ENCODE measurements at places on chromosomes 2 and 18. TPM values are rescaled to one million over a fixed set of nuclear protein-coding genes. Genes with fewer than 3 reads are reported as not detected.

- DNase-seq: no peak
Observed at GRCh38 chr18:37402735-37403099, 162.9 kb downstream of the CELF4 start.

- DNase-seq: no peak
Observed at GRCh38 chr2:43207553-43208300, 18.7 kb downstream of the ZFP36L2 start.

PROKR1 gene
- total RNA-seq: under 0.01 TPM

SPEG gene
- not detected for total RNA-seq

EVA1A gene
- 52.1 TPM for total RNA-seq

DNA sequence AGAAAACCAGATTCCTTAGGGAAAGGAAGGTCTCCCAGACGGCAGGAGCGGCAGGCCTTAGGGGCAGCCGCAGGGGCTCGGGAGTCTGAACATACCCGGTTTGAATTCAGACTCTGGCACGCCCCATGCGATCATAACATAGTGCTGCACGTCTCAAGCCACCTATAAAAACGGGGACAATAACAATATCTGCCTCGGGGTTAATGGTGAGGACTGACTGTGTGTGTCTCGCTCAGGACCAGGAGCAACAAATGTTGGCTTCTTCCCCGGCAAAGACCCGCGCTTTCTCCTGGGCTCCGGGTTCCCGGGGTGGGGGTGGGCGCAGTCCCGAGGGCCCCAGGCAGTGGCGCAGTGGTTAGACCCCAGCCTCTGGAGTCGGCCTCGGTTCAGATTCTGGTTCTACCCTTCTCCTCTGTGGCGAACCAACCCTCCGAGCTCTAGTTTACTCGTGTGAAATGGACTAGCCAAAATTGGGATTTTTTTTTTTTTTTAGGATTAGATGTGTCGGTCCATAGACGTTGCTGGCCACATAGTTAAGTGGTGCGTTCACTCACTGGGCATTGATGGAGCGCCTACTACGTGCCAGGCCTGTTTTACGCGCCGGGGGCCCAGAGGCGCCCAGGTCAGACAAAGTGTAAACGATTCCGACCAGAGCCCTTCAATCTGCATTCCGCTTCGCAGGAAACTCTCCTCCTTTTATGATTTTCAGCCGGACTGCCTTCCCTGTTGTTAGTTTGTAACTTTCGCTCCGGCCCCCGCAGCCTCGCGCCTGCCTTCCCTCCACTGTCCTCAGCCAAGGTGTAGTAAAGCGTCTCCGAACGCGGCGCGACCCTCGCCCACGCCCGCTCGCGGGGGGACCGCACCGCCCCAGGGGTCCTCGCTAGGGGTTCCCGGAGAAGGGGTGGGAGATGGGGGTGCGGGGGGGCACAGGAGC, 820 bp upstream of the SH3BP4 start:
- DNase-seq: no peak

GRCh38 chr2:172900871-172901270, 165.2 kb downstream of the RAPGEF4 start:
- no peak for DNase-seq

- no peak for DNase-seq
Observed at GRCh38 chr2:240972201-240972600, 26.2 kb upstream of the SNED1 start.

GRCh38 chr2:207241198-207241597, 75.5 kb upstream of the KLF7 start:
- DNase-seq: no peak

- no peak for DNase-seq
Observed at GRCh38 chr2:209973328-209973727, 29.1 kb upstream of the RPE start.

- DNase-seq: no peak
Observed at GRCh38 chr2:73043276-73043675, 28.2 kb downstream of the SFXN5 start.

WNT6 gene
- total RNA-seq: not detected
